Mammary microvascular endothelial cell (primary cell): ENCODE measurements at places on chromosomes 5 and 9. TPM values are rescaled to one million over a fixed set of nuclear protein-coding genes. Genes with fewer than 3 reads are reported as not detected.

CBY3 gene
- not detected in 2 replicates for total RNA-seq

CDC37L1 gene
- total RNA-seq: 4.4 and 6.0 TPM in 2 replicates

GNA14 gene
- total RNA-seq: 2.7 and 3.4 TPM in 2 replicates

SCGB3A2 gene
- not detected in 2 replicates for total RNA-seq

SLC12A2 gene
- total RNA-seq: 59.2 and 64.8 TPM in 2 replicates

PELO gene
- 19.9 and 25.6 TPM in 2 replicates for total RNA-seq
